Fibroblast of mammary gland (primary cell): ENCODE measurements at places on chromosomes 16 and 17.
A peak's percentile ranks its signal among the peaks of the same experiment; 100 is the strongest.

DNA sequence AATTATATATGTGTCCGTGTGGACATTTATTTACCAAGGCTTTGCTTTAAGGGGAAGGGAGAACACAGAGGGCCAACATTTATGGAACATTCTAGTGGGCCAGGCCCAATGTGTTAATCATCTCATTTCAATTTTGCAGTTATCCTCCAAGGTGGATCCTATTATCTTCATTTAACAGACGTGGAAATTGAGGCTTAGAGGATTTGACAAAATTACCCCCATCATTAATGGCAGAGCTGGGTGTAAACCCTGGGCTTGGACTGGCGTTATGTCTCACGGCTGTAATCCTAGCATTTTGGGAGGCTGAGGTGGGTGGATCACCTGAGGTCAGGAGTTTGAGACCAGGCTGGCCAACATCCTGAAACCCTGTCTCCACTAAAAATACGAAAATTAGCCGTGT, 26.4 kb downstream of the PITPNC1 start:
- no peak for DNase-seq

DNA sequence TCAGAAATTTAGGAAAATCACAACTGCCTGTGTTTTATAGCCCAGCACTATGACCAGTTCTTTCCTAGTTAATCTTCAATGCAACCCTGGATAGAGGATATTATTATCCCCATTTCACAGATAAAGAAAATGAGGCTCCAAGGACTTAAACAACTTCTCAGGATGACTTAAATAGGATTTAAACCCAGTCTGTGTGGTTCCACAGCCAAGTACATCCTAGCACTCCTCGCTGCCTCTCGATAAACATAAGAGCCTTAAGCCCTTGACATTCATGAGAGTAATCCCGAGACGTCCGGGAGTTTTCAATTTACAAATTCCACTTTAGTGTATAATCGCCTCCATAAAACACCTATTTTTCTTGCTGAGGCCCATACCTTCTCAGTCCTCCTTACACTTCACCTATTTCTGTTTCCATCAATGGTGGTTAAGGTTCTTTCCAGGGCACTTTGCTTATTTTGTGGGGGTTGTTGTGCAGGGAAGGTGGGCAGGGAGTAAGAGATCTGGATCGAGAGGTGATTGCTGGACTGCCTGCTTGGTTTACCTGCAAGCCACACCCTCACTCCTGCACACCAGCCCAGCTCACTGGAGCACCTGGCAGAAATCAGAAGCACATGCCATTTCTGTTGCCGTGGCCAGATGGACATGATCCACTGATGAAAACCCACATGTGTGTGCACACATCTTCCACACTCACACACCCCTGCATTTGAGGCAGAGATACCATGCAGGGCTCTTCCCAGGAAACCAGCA, 50.5 kb downstream of the ASIC2 start:
- DNase-seq = no peak

DNA sequence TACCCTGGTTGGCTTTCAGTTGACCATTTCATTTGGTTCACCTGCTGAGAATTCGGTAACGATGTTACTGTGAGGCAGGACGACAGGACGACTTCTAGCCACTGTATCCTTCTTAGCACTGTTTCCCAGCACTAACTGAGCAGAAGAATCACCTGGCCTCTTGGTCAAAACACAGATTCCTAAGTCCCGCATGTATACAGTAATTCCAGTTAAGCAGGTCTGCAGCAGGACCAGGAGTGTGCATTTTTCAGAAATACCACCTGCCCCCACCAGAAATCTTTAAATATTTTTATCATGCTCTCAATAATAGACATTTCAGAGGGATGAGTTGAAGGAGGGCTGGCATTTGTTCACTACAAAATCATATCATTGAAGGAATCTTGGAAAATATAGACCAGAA, 22.6 kb downstream of the RSL1D1 start:
- no peak for DNase-seq

DNA sequence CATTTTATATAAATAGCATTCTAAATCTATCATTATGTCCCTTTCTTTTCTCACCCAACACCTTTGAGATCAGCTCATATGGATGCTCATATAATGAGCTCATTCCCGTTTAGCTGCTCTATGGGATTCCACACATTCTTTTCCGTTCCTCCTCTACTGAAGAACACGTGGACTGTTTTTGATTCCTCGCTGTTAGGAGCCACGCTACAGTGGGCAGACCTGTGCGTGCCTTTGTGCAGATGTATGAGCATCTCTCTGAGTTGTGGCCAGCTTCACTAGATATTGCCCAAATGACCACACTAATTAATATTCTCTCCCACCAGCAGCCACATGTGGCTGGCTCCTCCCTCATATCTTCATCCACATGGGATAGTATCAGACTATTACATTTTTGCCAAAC, 6.0 kb upstream of the TNFRSF13B start:
- DNase-seq = no peak

DNA sequence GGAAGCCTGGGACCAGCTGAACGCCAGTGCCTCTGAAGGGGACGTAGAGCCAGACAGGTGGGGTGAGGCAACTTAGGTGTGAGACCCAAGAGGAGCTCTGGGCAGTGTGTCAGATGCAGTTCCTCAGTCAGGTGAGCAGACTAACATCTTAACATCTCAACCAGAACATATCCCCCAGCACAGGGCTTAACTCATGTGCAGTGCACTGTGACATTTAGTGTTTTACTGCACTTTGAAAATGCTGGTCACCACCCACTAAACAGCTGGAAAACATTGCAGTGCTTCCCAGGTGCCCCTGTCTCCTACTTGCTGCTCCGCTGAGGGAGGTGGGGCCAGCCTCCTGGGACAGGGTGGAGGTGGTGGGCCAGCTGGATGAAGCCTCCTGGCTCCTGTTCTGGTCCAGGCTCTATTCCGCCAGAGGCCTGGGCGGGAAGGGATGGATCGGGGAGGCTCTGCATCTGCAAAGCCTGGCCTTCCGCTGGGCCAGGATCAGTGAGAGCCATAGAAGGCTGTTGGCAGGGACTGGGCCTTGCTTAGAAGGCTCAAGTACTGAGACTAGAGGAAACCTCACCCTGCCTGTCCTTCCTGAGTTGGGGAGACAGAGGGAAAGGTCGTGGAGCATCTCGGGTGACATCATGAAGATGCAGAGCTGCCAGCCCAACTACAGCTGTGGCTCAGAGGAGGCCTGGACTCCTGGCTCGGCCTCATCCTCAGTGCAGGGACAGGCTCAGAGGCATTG, 7.9 kb upstream of the MRC2 start:
- DNase-seq = no peak

- no peak for DNase-seq
Measured at GRCh38 chr16:25297151-25297787, 39.6 kb upstream of the ZKSCAN2 start.

DNA sequence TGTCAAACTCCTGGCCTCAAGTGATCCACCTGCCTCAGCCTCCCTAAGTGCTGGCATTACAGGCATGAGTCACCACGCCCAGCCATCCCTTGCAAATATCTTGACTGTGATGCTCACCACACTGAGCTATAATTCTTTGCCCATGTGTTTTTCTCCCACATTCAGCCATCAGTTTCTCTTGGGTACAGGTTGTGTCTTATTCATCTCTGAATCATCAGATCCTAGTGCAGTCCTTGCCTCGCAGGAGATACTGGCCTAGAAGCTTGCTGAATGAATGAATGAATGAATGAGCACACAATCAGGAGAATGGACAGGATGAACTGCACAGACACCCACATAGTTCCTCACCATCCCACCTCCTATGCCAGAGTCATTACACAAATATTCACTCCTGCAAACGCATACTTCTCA, 24.4 kb upstream of the ETV4 start:
- peak; percentile 93 for DNase-seq

- no peak for DNase-seq
Measured at GRCh38 chr16:55982597-55982996, 107.4 kb upstream of the CES5A start.
